8988T (cell line): ENCODE measurements at places on chromosomes 6 and 20.

- DNase-seq, result no peak
These were observed 268.8 kb downstream of the TMEM242 start for GRCh38 chr6:157054531-157054979.

GRCh38 chr6:126797981-126798380 lies 320.5 kb upstream of the RSPO3 start:
- DNase-seq, result no peak

GRCh38 chr20:45157962-45158361 lies 16.7 kb upstream of the PI3 start:
- no peak for DNase-seq

DNA sequence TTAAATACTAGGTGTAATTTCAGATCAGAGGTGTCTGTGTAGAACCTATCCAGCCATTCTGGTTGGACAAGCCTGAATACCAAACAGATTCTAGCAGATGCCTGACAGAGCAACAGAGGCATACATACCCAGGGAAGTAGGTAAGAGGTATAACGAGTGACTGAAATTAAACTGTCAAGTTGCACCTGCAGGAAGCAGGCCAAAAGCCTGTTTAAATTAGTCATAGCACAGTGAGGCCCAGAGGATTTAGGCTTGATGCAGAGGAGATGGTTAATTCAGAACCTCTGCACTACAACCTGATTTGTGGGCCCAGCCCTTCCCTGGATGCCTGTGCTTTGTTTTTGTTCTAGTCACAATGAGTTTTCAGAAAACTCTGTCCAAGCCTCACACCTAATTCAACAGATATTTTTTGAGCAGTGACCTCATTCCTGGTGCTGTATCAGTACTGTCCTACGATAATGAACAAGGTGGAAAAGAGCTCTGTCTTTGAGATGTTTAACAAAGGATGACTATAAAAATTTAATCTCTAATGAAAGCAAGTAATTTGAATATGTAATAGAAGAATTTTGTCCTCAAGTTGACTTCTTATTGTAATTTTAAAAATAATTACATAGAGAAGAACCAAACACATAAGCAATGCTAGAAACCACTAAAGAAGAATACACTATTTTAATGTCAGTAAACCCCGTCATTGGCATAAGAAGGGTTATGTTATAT lies 31.7 kb downstream of the C6orf58 start:
- no peak for DNase-seq

DNA sequence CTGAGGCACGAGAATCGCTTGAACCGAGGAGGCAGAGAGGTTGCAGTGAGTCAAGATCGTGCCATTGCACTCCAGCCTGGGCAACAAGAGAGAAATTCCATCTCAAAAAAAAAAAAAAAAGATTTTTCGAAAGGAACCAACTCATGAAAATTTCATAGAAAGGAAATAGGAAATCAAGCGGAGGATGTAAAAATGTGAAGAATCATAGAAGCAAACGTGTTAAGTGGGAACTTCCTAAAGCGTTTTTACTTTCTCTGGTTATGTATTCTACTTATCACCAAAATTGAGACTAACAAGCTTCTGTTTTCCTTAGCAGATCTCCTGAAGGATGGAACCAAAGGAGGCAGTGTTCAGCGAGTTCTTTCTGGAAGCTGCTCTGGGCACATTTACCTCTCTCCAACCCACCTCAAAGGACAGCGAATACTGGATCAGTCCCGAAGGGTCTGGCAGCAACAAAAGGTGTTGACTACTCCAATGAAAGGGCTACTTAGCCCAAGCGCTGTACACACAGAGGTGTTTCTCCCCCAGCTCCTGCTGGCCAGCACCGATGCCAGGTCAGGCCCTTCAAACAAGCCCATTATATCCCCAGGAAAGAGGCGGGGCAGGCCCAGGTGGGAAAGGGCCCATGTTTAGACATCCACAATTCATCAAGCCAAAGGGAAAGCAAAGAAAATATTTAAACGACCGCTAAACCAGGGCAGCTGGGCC lies 327.5 kb upstream of the JARID2 start:
- DNase-seq, result no peak

DNA sequence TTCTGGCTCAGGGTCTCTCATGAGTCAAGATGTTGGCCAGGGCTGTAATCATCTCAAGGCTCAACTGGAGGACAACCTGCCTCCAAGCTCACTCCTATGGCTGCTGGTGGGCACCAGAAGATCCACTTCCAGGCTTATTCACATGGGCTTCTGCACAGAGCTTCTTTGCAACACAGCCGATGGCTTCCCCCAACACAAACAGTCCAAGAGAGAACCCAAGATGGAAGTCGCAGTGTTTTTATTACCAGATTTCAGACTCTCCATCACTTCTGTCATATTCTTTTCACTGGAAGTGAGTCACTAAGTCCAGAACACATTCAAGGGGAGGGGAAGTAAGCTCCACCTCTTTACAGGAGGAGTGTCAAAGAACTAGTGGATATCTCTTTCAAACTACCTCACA lies 75.5 kb downstream of the CD164 start:
- no peak for DNase-seq
